ENCODE measurements at places on chromosomes 5 and 9.

DNA sequence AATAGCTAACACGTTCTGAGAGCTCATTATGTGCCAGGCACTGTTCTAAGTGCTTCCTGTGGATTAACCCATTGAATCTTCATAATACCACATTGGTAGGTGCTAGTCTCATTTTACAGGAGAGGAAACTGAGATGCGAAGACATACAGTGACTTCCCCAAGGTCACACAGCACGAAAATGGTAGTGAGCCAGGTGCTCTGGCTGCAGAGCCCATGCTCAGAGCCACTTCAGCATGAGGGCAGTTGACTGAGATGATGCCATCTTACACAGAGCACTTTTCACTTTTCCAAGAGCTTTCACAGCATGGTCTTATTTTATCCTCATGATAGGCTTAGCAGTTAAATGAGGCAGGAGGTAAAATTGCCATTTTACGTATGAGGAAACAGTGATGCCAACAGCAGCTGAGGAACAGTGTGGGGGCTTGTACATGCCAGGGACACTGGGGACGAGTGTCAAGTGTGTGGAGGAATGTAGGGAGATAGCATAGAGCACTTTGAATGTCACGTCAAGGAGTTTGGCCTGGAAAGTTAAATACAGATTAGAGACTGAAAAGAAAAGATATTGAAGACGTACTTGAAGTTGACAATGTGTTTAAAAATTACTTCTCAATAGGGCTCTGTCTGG lies 180.0 kb downstream of the KIF4B start:
- DNase-seq = no peak

GRCh38 chr9:122453677-122454135 lies 24.0 kb downstream of the OR1J1 start:
- no peak for DNase-seq

- DNase-seq = no peak
Observed at GRCh38 chr5:9774472-9775079, 144.4 kb upstream of the TAS2R1 start.

DNA sequence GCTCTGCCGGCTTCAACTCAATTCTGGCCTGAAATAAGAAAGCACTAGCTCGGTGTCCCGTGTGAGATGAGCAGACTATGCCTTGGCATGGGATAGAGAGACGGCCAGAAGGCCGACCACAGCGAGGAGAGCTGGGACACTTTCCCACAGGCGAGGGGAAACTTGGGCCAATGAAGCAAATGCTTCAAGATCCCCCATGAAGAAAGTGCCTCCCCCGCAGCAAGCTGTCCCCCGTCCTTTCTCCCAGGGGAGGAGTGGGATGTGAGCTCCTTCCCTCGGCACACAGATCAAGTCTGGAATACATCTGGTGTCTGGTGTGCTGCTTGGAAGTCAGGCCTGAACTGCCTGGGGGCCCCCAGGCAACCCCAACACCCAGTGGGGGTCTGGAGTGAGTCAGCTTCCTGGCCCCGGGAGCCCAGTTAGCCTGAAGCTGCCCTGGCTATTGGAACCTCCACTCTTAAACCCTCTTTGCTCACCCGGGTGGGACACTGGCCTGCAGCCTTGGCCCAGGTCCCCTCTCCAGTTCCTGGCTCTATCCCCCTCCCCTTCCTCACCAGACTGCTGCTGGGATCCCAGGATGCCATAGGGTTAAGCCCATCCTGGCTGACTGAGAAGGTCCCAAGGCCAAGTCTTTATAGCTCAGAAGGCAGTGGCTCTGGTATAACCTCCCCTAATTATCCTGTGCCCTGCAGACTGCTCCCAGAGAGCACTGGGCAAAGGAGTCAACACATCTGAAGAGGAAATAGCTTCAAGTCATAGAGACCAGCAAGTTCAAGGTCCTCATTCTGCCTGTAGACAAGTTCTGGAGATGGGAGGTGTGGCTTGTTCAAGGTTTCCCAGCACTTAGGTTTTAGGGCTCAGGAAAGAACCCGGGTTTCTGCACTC lies 205.3 kb downstream of the TTLL11 start:
- DNase-seq = no peak

Measured in activated CD4-positive, alpha-beta T cell treated with anti-CD3 and anti-CD28 coated beads, Interleukin-10, Interleukin-2, amounts not matched to agents 100 ng/mL and 50 ng/mL, durations not matched to agents 16 hours and 8 hours (primary cell).